Left ventricle myocardium superior (tissue), 1 donor: ENCODE measurements at places on chromosomes 2 and 18. TPM values are rescaled to one million over a fixed set of nuclear protein-coding genes. Genes with fewer than 3 reads are reported as not detected.

DNA sequence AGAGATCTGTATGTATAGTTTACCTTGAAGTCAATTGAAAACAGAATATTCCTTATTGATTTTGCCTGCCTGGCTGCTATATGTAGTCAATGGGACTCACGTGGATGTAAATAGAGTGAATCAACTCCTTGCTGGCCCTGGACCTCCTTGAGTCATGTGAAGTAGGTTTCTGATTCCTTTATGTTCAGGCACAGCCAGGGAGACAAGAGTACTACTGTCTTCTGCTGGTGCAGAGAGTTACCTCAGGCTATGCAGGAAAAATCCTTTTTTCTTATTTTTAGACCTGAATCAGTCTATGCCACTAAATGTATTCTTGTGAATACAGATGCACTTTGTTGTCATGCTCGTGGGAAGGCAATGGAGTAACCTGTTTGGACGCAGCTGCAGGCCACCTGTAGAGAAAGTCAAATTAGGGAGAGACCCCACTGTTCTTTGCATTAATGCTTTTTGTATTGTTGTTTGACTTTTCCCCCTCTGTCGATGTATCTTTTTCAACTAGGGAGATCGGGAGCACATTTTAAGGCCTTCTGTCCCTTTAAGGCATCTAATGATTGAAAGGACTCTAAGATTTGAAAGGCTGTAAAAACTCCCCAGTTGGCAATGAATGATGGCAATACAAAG is 473.9 kb downstream of the ARHGAP15 start:
- DNase-seq = no peak

DNA sequence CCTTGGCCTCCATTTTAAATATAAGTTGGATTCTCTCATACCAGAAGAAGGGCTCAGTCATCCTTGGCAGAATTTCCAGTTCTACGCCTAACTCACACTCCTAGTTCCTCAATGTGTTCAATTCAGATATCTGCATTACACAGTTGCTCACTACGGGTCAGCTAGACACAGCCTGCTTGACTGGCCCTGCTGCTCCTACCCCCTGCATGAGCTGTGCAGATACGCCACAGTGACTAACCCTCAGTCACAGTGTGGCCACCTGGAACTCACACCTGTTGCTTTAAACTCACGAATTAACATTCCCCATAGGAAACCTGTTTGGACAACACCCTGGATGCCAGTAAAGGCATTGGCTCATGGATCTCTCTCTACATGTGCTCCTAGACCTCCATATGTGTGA is 429.6 kb downstream of the NCKAP5 start:
- DNase-seq = no peak

- no peak for DNase-seq
Observed at GRCh38 chr2:99571533-99571932, 81.7 kb upstream of the REV1 start.

- DNase-seq = no peak
Observed at GRCh38 chr2:123614596-123614995, 410.5 kb upstream of the CNTNAP5 start.

GRCh38 chr2:134611316-134611715 is 107.5 kb downstream of the TMEM163 start:
- DNase-seq = no peak

DNA sequence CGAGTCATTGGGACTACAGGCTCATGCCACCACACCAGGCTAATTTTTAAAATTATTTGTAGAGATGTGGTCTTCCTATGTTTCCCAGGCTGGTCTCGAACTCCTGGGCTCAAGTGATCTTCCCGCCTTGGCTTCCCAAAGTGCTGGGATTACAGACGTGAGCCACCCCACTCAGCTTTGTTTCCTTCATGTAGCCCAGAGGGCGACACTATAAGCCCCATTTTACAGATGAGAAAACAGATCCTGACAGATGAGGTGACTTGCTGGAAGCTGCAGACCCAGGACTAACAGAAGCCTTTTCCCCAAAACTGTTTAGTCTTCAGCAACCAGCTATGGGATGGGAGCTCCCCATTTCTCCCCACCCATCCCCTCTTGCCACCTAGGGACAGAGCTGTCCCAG is 7.2 kb upstream of the CTDSP1 start:
- DNase-seq = no peak

DNA sequence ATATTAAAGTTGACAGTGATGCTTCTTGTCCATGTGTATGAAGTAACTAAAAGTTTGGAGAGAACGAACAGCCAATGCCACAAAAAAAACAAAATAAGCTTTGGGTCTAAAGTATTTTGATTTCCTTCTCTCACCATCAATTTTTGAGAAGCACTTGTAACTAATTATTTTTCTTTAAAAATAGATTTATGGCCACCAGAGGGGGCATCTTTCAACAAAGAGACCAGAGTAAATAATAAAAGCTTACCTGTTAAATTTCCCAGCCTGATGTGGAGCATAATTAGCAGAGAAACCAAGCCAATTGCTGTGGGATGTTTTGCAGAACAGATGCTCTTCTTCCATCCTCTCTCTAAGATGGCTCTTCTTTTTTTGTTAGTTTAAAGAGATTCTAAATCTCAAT is 29.0 kb downstream of the LINC00305 start:
- no peak for DNase-seq

MBD2 gene
- total RNA-seq = 46.3 TPM

PHLPP1 gene
- 5.9 TPM for total RNA-seq
